Endothelial cell of umbilical vein (primary cell): ENCODE measurements at places on chromosomes 6 and 20. TPM values are rescaled to one million over a fixed set of nuclear protein-coding genes. Genes with fewer than 3 reads are reported as not detected.

GRCh38 chr6:39471954-39472659 is 149.6 kb upstream of the KCNK16 start:
- no peak for DNase-seq

DNA sequence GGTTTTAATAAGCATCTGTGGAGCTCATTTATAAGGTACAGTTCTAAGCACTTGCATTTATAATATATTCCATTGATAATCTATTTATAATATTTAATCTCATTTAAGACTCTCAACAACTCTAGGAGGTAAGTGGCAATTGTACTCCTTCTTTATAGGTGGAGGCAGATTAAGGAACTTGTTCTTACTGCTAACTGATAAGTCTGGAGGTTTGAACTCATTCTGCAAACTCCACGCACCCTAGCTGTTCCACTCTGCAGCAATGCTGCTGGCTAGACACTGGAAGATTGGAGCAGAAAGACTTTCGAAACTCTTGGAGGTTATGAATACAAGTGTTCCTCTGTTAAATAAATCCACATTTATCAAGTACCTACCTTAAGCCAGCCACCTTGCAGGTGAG is 793 bp upstream of the HDAC2 start:
- no peak for DNase-seq

DNA sequence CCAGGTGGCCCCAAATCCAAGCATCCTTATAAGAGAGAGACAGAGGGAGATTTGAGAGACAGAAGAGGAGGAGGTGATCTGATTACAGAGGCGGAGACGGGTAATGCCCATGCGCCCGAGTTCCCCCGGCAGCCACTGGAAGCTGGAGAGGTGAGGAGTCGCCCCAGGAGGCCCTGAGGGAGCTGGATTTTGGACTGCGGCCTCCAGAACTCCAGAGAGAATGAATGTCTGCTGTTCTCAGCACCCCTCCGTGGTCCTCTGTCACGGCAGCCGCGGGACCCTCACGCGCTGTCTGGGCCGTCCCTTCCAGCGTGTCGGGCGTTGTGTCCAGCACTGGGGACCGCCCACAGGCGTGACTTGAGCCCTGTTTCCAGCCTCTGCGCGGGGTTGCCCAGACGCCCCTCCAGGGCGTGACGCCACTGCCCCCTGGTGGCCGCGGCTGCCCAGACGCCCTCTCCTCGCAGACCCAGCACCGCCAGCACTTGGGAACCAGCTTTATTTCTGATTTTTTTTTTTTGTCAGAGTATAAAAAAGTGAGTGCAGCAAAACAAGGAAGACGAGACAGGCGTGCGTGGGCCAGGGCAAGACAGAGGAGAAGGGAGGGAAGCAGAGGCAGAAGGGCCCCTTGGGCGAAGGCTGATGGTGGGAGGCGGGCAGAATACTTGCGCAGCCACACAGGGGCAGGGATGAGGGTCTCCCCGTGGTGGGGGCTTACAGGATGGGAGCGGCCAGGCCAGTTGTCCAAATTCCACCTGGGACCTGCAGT is 4.1 kb upstream of the ZNF512B start:
- DNase-seq = peak; percentile 87

GRCh38 chr6:17866876-17867444 is 120.5 kb downstream of the KIF13A start:
- no peak for DNase-seq

- no peak for DNase-seq
Observed at GRCh38 chr6:43120944-43121913, 45.1 kb downstream of the PTK7 start.

DNA sequence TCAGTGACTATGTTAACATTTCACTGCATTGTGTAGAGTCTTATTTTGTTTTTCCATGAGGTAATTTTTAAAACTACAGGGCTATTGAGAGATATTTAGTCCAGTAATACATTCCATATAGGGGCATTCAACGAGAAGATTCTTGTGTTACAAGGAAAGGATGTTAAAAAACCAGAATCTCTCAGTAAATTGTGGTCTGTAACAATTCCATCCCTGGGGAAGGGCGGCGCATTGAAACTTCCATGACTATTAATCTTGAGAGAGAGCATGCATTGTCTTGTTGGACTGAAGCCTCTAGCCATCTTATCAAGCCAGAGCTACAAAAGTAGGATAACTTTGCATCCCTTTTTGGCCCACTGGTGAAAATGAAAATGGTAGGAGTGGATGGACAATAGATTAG is 119.7 kb downstream of the BCKDHB start:
- DNase-seq = no peak

- DNase-seq = no peak
Observed at GRCh38 chr6:85285934-85286333, 163.9 kb upstream of the NT5E start.

PLEKHG1 gene
- 49.7 and 62.5 TPM in 2 replicates for total RNA-seq

- DNase-seq = no peak
Observed at GRCh38 chr6:33709605-33710295, 1.8 kb downstream of the UQCC2 start.

GRCh38 chr6:154995254-154996015 is at the start of gene TIAM2:
TSS of gene TIAM2 (plus strand) at chr6:154995315. CDS start at chr6:155129224, 133,909 bp downstream.
- DNase-seq = no peak

GRCh38 chr6:67393356-67393755 is 1241.7 kb upstream of the ADGRB3 start:
- DNase-seq = no peak

RRAGD gene
- total RNA-seq = 0.90 and 2.0 TPM in 2 replicates

DNA sequence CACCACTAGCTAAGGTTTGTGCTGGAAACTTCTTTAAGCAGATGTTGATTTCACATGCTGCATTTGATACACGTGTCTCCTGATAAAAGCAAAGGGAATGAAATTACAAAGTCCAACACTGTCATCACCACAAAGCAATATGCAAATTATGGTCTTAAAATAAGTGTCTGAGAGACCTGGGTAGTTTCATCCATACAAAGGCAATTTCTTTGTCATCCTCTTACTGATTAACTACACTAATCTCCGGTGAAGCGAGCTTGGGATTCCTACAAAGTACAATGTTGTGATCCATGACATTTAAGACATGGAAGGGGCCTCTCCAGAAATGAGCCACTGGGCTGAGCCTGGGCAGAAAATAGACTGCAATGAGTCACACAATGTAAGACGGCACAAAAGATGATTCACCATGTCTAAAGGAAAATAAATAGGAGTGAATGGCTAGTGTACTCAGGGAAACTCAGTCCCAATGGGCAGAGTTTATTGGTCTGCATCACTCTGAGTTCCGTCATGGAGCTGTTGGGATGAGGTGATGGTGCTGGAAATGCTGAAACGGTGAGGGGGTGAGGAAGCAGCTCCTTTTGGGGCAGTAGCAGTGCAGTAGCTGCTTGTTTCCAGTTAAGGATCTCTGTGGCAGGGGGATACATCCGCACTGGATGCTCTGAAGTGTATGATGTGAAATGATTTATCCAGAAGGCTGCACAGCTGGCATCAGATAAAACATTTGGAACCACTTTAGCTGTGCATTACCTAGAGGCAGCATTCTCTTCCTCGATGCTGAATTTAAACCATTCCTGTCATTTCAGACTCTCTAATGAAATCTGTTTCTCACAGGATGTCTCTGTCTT is 103.3 kb downstream of the IBTK start:
- peak; percentile 85 for DNase-seq

- DNase-seq = peak; percentile 70
Observed at GRCh38 chr6:56259234-56260077, 12.1 kb upstream of the COL21A1 start.

GRCh38 chr6:151666526-151666925 is 141.0 kb upstream of the ESR1 start:
- DNase-seq = no peak

- no peak for DNase-seq
Observed at GRCh38 chr6:132888701-132889100, 74.3 kb downstream of the RPS12 start.

GRCh38 chr6:87791029-87791428 is 89.0 kb upstream of the AKIRIN2 start:
- no peak for DNase-seq

GRCh38 chr6:95686895-95687294 is 109.6 kb downstream of the MANEA start:
- no peak for DNase-seq

HELZ2 gene
- 29.2 and 33.2 TPM in 2 replicates for total RNA-seq

PAK5 gene
- total RNA-seq = not detected in 2 replicates

CLVS2 gene
- total RNA-seq = not detected in 2 replicates

DNA sequence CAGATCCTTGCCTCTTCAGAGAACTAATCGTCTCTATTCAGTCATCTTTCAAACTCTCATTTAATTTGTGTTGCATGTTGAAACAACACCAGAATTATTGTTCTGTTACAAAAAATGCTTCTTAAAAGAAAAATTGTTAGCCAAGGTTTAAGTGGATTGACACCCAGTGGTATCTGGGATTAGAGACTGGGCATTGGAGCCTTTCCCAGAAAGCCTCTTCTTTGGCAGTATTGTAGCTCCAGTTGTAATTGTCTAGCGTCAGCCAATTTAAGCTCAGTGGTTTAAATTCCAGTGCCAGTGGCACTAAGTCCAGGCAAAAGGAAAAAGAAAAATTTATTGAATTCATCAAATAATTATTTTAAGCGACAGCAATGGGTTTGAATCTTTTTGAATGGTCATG is 801 bp downstream of the CCDC28A start:
- DNase-seq = no peak

VSX1 gene
- not detected in 2 replicates for total RNA-seq
